ENCODE measurements at places on chromosomes 5 and 9.

DNA sequence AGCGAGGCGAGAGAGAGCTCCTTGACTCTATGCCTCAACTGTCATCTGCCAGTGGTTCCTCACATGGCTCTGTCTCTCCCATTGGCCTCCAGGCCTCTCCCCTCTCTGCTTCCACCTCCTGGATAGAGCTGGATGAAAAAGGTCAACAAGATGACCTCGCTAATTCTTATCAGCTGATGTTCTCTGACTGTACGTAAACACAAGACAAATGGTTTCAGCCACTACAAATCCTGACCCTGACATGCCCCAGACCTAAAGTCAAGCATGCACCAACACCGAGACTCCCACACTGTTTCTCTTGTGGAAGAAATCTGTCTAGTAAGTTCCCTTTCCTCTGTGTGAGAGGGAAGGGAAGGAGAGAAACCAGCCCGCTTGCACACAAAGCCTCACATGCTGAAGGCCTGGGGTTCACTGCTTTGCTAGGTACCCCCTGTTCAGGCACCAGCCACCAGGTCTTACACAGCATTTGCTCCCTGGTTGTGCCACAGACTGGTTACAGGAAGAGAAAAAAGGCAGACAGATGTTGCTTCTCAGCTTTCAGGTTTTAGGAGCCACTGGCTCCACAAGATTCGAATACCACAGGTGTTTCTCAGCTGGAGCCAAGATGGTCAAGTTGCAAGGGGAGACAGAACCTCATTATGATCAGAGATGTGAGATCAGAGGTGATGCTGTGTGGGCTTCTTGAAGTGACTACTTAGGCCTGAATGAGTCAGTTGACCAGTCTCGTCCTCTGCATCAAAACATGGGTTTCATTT, 592.5 kb downstream of the CCDC171 start:
- DNase-seq, result no peak

DNA sequence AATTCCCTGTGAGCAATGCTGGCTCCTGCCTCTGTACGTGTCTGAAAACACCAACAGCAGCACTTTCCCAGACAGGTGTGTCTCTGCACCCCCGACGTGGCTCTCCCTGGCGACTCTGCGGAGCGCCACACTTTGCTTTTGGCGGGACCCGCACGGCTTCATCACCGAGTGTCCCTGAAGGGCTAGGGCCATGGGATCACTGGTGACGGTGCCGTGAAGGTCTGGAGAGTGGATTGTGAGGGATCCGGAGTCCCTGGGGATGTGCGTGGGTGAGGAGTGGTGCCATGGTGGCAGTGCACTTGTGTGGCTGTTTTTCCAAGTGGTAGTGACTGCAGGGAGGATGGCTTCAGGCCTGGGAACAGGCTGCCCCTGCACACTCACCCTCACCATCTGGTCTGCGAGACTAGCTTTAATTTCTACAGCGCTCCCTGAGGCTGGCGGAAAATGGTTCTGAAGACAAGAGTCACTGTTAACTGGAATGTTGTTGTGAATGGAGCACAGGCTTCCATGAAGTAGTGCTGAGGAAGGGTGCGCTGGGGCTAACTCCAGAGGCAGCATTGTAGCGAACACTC, 3.2 kb downstream of the NKD2 start:
- DNase-seq, result no peak

- no peak for DNase-seq
These were observed 48.9 kb downstream of the BOD1 start for GRCh38 chr5:173567548-173567947.

DNA sequence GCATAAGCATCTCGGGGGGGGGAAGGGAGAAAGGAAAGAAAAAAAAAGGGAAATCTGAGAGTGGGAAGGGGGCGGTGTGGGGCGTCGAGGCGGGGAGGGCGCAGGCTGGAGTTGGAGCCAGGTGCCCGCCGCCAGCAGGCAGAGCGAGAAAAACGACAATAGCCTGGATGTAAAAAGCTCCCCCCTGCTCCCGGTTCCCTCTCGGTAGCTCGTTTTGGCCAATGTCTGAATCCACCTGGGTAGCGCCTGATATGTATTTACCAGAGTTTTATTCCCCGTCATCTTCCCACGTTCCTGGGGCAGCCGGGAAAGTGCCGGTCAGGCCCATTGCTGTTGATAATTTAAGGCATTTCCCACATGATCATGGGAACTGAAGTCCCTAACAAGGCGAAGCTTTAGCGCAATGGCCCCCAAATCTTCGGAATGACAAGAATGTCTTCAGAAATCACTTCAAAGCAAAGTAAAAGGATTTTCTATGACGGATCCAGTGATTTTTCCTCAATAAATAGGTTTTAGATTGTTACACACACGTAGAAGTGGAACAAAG, 3.0 kb upstream of the OTP start:
- DNase-seq, result no peak

GRCh38 chr9:15512889-15513288, 2.1 kb upstream of the PSIP1 start:
- DNase-seq, result no peak
